ENCODE measurements at places on chromosomes 12 and 14. TPM values are rescaled to one million over a fixed set of nuclear protein-coding genes. Genes with fewer than 3 reads are reported as not detected.

GRCh38 chr12:80400571-80400991, 43.5 kb upstream of the PTPRQ start:
- peak; percentile 46 for DNase-seq

GRCh38 chr12:78183824-78184223, 353.1 kb downstream of the NAV3 start:
- no peak for DNase-seq

DNA sequence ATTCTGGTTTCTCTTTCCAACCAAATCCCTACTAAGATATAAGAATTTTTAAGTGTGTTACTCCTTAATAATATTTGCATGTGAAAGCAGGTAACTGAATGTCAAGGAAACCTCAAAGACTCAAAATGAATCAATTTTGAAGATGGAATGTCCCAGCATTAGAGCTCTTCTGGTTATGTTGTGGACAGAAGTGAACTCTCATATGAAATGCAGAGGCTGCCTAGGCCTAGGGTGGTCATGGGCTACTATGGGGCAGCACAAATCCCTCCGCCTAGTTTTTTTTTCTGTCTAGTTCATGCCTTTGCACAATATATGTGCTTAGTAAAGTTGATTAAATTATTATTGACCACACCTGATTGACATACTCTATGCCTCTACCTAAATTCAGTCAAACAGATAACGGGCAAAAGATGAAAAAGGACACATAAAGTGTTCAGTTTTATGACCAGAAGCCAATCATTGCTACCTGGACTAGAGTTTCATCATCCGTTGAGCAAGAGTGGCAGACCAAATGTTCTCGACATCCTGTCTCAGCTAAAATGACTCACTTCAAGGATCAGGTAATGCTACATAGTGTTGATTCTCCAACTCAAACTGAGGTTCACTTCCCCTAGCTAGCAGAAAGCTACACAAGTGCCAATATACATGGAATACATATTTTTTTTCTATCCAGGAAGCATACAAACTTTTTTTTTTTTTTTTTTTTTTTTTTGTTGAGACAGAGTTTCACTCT, 1211.4 kb downstream of the VRK1 start:
- DNase-seq = no peak

DNA sequence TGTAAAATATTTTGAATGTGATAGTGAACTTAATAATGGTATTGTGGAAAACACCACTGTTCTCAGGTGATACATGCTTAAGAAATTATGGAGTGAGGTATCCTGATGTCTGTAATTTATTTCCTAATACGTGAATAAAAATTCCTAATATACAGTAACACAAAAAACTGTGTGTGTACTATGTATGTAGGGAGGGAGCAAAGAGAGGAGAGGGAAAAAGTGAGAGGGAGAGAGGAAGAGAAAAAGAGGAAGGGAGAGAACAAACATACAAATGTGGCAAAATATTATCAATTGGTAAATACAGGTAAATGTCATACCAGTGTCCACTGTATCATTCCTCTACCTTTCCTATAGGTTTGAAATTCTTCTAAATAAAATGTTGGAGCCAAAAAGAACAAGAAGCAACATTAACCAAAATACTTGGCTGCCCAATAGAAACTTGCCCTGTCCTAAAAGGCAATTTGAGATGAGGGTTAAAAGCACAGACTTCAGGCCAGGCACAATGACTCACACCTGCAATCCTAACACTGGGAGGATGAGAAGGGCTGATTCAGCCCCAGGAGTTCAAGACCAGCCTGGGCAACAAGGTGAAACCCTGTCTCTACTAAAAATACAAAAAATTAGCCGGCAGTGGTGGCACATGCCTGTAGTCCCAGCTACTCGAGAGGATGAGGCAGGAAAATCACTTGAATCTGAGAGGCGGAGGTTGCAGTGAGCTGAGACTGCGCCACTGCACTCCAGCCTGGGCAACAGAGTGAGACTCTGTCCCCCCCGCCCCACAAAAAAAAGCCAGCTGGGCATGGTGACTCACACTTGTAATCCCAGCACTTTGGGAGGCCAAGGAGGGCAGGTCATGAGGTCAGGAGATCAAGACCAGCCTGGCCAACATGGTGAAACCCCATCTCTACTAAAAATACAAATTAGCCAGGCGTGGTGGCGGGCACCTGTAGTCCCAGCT, 14.5 kb downstream of the R3HDM2 start:
- DNase-seq = no peak

- no peak for DNase-seq
Measured at GRCh38 chr14:22939684-22940083, 10.5 kb upstream of the PRMT5 start.

DNA sequence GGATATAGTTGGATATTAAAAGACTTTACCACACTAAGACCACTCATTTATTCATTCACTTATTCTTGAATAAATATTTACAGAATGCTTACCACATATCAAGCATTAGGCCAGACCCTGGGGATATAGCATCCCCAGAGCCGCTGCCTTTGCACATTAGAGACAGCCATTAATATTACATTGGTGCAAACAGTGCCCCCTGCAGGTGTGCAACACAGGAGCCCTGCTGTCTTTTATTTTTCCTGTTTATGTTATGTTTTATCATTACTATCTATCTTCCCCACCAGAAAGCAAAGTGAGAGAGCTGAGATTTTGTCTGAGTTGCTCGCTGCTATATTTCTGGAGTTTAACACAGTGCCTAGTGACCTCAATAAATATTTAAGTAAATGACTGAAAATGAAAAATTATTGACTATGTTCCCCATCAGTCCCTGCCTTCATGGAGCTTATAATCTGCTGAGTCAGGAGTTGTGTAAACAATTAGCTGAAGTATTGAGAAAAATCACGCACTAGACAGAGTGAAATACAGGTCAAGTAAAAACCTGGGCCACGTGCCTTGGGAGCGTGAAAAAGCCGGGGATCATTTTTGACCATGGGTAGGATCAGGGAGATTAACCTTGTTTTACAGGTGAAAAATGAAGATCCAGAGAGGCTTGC, 301.6 kb downstream of the PCNX1 start:
- no peak for DNase-seq

DNA sequence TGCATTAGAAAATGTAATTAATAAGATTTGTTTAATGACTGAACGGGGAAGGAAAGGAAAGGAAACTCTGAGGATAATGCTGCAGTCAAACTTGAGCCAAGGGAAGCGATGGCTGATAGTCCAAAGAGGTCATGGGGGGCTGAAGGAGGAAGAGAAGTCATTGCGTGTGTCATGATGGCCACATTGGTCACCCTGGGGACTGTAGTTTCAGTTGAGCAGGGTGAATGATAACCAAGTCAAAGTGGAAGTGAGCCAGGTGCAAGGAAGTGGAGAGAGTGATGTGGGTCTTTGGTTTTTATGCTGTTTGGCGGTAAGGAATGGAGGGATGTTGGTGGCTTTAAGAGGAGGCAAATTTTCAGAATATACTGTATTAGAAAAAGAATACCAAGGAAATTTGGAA, 21.6 kb downstream of the C12orf75 start:
- DNase-seq = no peak

- no peak for DNase-seq
Measured at GRCh38 chr12:4775936-4776335, 55.7 kb downstream of the GALNT8 start.

DNA sequence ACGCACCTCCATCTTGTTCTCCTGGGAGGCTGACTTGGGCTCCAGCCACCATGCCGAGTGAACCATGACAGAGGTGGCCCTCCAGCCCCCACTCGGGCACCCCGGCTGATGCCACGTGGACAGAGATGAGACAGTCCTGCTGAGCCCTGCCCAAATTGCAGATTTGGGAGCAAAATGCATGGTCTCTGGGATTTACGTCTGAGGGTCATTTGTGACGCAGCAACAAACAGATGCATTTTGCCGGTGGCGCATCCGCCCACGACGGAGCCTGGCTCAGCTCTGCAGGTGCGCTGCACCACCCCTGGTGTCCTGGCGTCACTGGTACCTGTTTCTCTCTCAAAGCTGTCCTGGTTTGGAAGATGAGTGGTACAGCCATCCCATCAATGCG, 31.1 kb upstream of the INF2 start:
- DNase-seq = no peak

DNA sequence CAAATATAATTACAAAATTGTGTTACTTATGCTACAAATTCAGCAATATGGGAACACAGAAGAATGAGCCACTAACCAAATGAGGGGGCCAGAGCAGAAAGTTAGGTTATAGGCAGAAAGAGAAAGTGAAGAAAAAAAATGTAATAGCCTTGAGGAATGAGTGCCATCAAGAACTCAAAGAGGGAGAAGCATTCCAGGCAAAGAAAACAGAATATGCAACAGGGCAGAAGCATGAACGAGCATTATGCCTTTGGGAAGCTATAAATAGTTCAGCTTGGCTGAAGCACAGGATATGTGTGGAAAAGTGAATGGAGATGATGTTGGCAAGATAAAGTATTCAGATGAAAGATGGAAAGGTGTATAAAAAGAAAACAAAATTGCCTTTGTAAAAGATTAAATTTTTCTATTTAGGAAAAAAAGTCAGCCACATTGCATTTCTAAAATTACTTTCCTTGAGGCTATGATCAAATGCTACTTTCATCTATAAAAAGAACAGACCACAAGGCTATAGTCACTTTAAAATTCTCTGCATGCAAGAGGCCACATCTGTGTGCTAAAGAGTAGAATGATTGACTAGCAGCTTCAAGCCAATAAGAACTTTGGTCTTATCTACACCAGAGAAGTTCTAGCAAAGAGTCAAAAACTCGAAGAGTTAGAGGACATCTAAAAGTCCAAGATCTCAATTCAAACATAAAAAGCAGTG, 193.6 kb upstream of the GARIN6 start:
- no peak for DNase-seq

- DNase-seq = no peak
Measured at GRCh38 chr12:108702595-108703320, 28.6 kb downstream of the CORO1C start.

DNA sequence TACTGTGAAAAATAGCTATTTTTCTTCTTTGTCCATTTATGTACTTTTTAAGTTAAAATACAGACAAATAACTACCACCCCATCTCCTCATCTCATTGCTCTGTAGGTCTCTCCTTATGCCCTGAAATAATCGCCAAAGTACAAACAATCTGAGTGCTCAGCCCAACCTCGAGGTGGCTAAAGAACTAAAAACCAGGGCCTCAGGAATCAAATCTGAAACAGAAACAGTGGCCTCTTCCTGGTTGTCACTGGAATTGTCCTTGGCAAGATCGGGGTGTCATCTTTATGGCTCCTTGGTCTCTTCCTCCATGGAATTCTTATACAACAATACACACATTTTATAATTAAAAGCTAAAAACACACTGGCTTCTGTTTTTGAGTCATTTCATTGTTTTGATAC, 182.4 kb downstream of the ASCL1 start:
- no peak for DNase-seq

GRCh38 chr12:24730489-24730896, 218.4 kb downstream of the BCAT1 start:
- DNase-seq = no peak

GRCh38 chr12:70467918-70468733, 102.0 kb downstream of the KCNMB4 start:
- no peak for DNase-seq

DNA sequence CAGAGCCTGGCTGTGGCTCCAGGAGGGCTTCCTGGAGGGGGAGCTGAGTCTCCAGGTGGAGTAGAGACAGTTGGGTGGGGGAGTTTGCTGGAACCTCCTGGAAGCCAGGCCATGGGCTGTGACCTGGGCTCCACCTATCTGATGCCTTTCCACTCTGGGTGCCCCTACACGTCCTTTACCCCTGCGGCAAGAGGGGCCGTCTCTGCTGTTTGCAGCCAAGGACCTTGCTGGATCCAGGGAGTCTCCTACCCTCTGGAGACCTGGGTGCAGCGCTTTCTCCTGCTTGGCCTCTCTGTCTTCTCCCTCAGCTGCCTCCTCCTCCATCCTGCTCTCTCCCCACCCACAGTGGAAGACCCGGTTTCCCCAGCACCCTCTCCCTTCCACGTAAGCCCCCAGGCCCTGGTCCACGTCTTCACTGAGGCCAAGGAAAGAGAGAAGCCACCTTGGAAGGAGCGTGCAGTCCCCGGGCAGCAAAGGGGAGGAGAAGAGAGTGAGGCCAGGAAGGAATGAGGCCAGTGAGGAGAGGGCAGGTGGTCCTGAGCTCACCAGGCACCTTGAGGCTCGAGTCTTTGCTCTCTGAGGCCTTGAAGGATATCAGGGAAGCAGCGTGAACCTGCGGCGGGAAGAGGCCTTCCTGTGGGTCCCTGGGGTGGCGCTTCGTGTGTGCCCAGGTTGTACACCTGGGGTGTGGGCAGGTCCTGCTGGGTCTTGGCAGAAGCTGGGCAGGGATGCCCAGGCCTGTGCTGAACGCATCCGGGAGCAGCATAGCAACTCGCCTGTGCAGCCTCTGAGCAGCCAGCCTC, 294.3 kb upstream of the RTL1 start:
- DNase-seq = peak; percentile 49

DNA sequence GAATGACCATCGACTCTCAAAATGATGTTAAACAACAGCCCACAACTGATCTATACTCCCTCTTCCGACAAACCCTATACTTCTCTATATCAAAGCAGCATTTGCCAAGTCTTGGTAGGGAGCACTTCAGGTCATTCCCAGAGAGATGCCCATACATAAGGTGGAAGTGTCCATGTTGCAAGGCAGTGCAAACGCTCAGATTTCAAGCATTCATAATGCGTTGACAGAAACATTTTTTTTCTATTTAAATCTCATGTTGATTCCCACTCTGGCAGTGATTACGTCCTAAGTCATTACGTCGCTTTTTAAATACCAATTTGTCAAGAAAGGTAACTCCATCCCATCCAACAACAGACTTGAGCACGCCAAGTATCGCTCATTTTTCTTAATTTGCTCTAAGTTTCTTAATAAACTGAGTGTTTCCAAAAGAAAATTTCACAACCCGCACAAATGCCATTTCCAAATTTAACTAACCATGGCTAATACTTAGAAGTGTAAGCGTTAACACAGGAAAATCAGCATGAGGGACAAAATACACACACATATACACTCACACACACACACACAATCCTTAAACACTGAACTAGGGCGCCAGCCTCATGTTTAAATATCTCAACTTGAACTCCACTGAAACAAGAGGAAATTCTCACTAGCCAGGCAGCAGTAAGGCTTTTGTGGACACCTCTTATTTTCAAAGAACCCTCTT, 1.1 kb downstream of the GXYLT1 start:
- DNase-seq = no peak

DNA sequence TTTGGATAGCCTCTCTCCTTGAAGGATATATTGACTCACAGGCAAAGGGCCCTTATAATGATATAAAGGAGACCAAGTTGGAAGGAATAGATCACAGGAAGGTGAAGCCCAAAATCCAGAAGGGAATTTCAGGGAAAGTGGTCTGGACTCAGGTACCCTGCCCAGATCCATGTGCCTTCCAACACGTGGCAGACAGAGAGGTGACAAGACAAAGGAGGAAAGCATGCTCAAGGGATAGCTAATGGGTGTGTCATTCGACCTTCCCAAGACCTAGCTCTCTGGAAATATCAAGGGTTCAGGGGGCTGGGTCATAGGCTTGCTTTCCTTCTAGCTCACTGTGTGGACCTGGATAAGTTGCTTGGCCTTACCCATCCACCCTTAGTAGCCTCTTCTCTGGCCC, 214.3 kb downstream of the ZFP36L1 start:
- no peak for DNase-seq

HCAR3 gene
- 4.3 TPM for total RNA-seq

SCNN1A gene
- 199 TPM for total RNA-seq

SALL2 gene
- 8.1 TPM for total RNA-seq

Measured in upper lobe of right lung (tissue), 1 donor.